ENCODE measurements at places on chromosomes 11 and 22.

DNA sequence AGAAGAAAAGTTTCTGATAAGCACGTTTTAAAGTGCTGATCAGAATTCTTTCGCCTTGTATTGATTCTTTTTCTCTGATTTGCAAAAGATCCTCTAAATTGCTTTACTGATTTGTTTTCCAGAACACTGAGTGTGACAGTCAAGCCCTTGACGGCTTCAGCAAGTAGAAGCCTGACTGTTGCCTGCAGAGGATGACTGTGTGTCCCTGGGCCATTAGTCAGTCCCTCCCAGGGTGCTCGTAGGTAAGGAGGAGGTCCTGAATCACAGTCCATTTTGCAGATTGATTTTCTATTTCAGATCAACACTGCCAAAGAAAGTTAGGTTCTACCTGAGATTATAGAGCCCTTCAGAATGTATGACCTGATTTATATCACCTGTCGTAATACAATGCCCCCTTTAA, 38.6 kb upstream of the POGLUT3 start:
- no peak for DNase-seq

DNA sequence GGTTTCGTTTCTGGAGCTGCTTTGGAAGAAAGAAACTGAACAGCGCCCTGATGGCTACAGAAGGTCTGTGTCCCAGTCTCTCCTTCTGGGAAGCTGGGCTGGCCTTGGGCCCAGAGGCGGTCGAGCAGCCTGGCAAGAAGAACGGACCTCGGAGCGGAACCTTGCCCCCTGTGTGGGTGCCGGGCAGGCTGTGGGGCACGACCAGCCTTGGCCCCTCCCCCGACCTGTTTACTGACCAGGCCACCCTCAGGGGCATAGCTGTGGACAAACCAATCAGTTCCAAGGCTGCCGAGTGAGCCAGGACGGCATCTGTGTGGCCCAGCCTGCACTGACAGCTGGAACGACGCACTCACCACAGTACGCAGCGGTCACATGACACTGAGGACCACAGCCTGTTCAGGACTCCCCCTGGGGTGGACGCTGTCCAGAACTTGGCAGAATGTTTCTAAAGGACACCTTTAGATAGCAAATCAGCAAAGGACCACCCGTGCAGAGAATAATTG, 7.2 kb downstream of the PIM3 start:
- no peak for DNase-seq

DNA sequence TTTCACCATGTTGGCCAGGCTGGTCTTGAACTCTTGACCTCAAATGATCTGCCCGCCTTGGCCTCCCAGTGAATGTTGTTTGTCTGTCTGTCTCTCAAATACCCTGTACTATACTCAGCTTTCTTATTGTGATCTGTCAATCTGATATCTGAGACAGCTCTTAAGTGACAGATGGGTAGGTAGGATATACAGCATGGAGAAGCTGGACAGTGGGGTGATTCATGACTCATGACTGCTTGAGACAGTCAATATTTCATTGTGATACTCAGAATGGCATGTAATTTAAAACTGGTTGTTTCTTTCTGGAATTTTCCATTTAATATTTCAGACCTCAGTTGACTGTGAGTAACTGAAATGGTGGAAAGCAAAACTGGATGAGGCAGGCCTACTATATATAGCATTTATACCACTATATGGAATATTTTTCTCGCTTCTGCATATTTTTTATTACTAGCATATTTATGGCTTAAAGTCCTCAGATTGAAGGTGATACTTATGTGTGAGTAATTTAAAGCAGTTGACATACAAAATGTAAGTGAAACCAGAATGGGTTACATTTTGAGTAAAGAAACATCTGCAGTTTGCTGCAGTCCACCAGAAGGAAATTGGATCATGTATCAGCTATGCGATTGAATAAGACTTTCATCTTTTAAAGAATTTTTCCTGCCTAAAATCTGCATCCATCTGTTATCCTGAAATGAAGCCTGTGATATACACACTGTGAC, 22.3 kb downstream of the ARHGAP42 start:
- DNase-seq, result no peak

GRCh38 chr22:34080433-34080832, 160.2 kb upstream of the LARGE1 start:
- no peak for DNase-seq

DNA sequence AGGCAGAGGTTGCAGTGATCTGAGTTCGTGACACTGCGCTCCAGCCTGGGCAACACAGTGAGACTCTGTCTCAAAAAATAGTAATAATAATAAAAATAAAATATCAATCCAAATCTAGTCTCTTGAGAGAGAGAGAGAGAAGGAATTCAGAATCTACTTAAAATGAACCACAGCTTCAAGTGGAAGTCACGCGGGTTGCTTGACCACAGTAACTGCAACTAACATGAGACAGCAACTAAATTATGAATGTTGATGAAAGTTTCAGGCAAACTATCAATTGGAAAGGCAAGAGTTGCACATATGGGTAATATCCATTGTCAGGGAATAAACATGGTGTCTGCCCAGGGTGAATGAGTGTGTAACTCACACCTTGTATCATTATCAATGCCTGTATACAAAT, 12.5 kb downstream of the POU2AF2 start:
- DNase-seq, result no peak

GRCh38 chr11:40787224-40787623, 672.2 kb downstream of the LRRC4C start:
- DNase-seq, result no peak

DNA sequence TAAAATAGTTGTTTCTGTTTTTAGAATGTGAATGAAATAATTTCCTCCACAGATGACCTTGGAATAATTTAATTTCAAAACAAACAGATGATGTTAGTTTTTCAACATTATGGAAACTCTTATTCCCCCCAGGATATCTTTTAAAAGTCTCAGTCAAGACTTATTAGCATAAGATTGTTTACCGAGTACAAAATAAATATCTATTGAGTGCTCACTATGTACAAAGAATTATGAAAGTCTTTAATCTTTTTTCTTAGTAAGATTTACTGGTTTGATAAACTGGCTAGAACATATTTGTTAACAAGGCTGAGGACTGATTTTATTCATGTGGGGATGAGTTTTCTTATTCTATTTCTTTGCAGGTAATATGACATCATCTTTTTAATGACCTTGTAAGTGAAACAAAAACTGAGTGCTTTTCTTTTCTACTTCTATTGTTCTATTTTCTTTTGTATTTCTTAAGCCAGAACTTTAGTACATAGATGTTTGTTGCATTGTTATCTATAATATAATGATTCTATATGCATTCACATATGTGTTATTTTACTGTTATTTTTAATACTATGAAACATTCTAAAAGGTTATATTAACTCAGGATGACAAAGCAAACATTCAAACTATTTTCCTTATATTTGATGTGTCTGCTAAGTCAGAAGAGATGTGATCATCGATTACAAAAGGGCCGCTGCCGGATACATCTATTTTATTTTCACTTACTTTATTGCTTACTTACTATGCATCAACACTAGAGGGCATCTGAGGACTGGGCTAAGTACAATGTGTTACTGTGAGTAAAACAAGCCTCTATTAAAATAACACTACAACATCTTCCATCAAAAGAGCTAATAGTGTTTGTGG, 111.0 kb upstream of the ARHGAP42 start:
- DNase-seq, result peak; percentile 27

DNA sequence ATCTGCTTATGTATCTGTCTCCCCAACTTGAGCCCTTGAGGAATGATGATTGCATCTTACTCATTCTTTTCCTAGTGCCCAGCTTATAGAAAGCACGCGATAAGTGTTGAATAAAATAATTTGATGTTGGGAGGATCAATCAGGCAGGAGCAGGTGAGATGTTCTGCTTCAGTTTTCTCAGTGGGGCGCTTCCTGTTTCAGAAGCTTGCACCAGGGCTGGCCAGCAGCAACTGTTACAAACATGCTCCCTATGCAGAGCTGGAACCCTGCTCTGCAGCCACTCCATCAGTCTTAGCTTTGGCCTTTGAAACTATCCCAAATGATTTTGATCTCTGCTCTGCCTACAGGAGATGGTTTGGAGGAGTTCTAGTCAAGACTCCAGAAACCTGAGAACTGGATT, 3.9 kb downstream of the ENDOD1 start:
- DNase-seq, result no peak
